ENCODE measurements at places on chromosomes 12 and 14.

GRCh38 chr12:87317302-87317701 is 711.9 kb downstream of the C12orf50 start:
- no peak for DNase-seq

DNA sequence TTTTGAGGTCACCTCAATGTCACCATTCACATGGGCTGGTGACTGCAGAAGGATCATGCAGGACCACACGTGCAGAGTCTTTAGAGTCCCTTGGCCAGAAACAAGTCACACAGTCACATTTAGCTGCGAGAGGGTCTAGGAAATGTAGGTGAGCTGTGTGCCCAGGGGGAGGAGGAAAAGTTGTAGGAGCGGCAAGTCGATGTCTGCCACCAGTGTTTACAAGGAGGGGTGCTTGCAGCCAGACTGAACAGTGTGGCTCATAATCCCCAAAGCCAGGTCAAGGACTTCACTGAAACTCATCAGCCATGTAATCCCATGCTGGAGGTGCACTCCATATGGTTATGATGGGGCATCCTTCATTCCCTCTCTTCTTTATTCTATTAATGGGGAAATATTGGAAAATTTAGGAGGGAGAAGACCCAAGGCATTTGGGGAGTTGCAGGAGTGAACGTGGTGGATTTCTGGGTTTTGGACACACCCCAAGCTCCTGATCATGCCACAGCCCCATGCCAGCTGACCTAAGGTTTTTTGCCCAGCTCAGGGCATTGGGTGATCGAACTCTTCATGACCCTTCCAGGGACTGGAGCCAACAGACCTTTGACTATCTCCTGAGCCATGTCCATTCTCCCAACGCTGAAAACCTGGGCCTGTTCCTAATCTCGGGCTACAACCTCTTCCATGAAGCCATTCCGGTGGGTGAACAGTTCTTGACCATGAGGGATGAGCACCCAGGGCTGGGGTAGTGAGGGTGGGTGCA is 7.2 kb downstream of the DAO start:
- DNase-seq: no peak

DNA sequence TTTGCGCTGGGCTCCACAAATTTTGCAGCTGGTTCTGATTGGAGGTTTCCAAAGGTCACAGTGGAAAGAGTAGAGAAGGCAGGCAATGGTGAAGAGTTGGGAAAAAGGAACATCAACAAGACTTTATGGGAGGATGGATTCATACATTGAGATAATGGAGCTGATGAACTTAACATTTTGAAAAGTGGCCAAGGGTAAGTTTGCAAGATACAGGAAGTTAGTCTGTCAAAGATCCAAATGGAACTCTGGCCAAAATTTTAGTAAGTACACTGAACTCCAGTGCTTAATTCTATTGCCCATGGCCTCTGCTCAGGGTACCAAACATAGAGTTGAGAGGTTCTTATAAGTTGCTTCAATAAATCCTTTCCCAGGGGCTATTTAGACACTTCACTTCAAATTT is 15.6 kb downstream of the CCER1 start:
- no peak for DNase-seq

- no peak for DNase-seq
These were observed 283.0 kb upstream of the RTL1 start for GRCh38 chr14:101186544-101186943.

GRCh38 chr14:35196571-35196970 is 74.2 kb downstream of the PRORP start:
- DNase-seq: no peak

- DNase-seq: no peak
These were observed 7.4 kb downstream of the SMOC1 start for GRCh38 chr14:69886453-69887242.

DNA sequence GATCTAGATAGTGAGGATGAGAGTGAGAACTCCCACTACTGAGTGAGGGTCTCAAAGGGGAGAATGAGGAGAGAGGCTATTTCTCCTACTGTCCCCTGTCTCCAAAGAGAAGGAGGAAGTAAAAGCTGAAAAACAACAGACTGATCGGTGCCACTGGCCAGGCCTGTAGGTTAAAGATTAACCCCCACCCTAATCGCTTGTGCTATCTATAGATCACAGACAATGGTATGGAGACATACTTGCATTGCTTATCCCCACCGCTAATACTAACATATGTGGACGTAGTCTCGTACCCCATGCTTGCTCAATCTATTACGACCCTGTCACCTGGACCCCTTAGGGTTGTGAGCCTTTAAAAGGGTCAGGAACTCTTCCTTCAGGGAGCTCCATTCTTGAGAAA is 777.9 kb upstream of the TMEM132C start:
- DNase-seq: no peak

DNA sequence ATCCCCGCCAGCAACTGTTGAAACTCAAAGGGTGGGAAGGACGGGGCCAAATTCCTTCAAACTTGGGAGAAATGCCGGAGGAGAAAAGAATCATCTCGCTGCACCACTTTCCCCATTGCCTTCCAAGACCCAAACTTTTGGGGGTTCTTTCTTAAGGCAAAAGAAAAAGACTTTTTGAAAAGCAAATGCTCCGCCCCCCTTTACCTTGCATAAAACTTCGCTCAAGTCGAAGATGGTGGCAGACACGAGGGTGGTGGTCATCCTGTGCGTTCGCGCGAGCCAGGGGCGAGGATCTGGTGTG is 239 bp downstream of the ZFP36L1 start:
- DNase-seq: no peak

- no peak for DNase-seq
These were observed 55.9 kb downstream of the DYNC1H1 start for GRCh38 chr14:102020058-102020971.

- DNase-seq: no peak
These were observed 254.8 kb downstream of the MSRB3 start for GRCh38 chr12:65533177-65533883.

- DNase-seq: no peak
These were observed 18.3 kb downstream of the SLC25A47 start for GRCh38 chr14:100341301-100342031.

- no peak for DNase-seq
These were observed 5.7 kb upstream of the STYX start for GRCh38 chr14:52724360-52724644.

GRCh38 chr14:64649383-64649998 is 54.7 kb upstream of the PLEKHG3 start:
- no peak for DNase-seq
